Suppressor macrophage treated with lipopolysaccharide for 1 hour (primary cell): ENCODE measurements at places on chromosomes 13 and 19.

GRCh38 chr13:28340272-28340793 lies 154.6 kb downstream of the FLT1 start:
- DNase-seq: peak; percentile 57

DNA sequence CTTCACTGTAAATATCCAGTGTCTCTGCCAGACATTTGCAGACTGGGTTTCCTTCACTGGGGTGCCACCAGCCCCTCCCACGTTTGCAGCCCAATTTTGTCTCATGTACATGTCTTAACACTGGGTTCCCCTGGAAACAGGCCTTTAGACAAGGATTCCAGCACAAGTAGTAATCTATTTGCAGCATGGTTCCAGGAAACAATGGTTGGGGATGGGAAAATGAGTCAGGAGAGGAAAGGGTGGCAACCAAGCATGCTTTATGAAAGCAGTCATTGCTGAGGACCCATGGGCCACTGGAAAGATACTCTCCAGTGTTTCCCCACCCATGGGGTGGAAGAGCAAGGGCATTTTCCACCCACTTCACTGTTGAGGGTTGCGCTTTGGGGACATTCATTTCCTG lies 53.6 kb upstream of the FARP1 start:
- no peak for DNase-seq

GRCh38 chr13:43023289-43023963 lies at the start of gene DNAJC15:
DNAJC15 (plus strand) TSS chr13:43023586; CDS start chr13:43023627, 41 bp downstream.
- peak; percentile 88 for DNase-seq

- peak; percentile 82 for DNase-seq
These were observed 6.4 kb downstream of the GNA15 start for GRCh38 chr19:3142292-3142670.

- DNase-seq: no peak
These were observed 4.5 kb downstream of the IZUMO2 start for GRCh38 chr19:50158577-50158976.

DNA sequence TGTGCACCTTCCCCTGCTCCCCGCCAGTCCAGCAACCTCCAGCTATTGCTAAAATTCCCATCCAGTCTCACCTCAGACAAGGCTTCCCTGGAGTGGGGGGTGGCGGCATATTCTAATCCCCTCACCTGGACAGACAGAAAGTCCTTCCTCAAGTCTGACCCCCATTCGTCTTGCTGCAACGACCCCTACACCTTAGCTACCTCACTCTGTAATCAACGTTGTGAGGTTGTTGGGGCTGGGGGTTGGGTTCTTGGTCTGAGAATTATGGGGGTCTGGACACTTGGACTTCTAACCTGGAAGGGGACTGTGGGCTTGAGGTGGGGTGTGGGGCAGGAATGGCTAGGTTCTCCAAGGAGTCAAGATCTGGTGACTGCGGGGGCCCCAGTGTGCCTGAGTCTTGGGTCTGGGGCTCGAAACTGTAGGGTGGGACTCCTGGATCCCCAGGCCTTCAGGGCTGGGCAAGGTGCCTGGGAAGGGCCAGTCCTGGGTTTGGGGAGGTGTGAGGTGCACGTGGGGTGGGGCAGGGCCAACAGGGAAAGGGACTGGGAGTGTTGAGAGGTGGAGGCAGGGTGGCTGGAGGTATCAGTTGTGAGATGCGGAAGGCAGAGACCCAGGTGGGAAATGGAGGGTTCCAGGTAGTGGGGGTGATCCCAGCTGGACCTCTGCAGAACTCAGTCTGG lies 1.3 kb downstream of the FOXA3 start:
- DNase-seq: no peak

GRCh38 chr13:69264362-69265334 lies 843.0 kb upstream of the ATXN8OS start:
- DNase-seq: no peak

GRCh38 chr13:85608255-85608829 lies 190.9 kb downstream of the SLITRK6 start:
- no peak for DNase-seq

DNA sequence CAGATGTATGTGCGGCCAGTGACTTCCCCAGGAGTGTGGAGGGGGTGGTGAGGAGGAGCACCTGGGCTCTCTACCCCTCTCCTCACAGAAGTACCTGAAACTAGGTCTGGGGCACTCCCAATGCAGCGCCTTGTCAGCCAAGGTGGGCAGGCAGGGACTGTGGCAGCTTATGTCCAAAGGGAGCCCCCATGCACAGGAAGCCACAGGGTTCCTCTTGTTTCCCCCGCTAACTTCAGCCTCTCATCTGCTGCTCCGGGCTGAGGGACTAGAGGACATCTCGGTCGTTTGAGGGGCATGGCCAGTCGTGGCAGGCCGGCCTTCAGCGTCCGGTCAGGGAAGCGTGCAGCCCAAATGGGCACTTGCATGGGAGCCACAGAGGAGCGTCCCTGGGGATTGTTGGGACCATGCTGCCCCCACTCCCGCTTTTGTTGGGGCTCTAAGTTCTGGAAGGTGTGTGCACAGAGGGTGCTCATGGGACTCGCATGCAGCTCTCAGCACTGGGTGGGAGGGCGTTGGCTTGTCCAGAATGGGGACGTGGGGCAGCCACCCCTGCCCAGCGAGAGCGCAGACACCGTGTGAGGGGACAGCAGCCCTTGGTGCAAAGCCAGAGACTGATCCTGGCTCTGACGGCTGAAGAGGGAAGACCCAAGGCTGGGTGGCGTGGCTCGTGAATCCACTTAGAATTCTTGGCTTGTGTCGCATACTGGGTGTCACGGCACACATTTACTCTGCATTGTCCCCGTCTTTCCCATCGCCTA lies 16.6 kb upstream of the NPAS1 start:
- no peak for DNase-seq

DNA sequence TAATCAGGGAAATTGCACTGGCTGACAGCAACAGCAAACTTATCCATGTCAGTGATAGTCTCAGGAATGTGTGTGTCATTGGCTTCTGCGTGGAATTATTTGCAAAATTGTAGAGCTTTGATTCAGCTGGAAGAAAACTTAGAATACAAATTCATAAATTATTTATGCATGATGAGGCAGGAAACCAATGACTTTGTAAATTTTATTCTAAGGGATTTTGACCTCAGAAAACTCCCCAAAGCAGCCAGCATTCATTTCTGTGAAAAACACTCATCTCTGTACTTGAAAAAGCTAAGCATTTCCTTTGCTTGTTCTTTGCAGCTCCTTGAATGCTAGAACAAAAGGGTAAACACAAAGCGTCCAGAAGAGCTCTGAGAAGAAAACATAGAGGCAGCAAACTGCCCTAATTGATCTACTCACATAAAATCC lies 162.4 kb downstream of the DCT start:
- no peak for DNase-seq

- no peak for DNase-seq
These were observed 255.9 kb upstream of the STARD13 start for GRCh38 chr13:33541456-33541855.

- DNase-seq: no peak
These were observed 28.6 kb upstream of the SCEL start for GRCh38 chr13:77506874-77507273.

GRCh38 chr13:66483712-66484111 lies 746.4 kb downstream of the PCDH9 start:
- no peak for DNase-seq

DNA sequence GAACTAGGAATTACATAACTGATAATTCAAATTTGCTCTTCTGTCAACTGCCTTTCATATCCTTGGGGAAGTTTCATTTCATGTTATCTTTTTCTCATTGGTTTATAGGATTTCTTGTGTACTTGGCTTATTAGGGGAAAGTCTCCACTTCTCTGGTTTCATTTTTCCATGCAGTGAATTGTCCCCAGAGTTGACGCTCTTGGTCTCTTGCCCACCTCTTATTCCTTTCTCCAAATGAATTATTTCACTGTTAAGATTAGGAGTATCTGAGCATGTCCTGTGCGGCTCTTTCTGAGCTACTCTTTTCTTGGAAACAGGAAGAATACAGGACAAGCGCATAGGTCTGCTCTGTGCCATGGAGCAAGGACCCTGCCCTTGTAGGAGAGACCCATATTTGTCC lies 104.8 kb downstream of the POSTN start:
- DNase-seq: no peak

DNA sequence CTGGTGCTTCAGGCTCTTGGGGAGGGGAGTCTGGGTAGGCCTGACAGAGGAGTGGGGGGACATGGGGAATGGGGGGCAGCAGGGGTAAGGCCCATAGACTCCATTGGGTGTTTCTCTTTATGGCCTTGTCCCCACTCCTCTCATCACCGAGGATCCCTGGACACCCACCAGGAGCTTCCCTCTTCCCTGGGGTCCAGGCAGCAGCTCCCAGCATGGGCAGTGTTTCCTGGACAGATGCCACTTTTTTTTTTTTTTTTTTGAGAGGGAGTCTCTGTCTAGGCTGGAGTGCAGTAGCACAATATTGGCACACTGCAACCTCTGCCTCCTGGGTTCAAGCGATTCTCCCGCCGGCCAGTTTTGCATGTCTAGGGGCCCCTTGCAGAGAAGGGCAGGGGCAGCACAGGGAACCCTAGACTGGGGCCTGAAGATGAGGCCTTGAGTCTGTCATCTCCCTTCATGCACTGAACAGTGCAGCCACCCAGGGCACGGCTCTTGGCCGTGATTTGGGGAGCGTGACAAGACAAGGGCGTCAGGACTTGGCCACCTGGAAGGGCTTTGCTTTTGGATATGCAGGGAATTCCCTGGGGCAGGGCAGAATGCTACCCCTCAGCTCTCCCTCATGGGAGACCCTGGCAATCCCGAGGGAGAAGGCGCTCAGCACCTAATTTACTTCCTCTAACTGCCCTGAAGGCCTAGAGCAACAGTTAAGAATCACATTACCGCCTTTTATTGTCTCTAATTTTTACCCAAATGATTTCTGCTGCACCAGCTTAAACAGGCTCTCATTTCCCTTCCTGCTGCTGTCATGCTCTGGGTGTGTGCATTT lies 213.9 kb upstream of the ZNF536 start:
- DNase-seq: no peak

DNA sequence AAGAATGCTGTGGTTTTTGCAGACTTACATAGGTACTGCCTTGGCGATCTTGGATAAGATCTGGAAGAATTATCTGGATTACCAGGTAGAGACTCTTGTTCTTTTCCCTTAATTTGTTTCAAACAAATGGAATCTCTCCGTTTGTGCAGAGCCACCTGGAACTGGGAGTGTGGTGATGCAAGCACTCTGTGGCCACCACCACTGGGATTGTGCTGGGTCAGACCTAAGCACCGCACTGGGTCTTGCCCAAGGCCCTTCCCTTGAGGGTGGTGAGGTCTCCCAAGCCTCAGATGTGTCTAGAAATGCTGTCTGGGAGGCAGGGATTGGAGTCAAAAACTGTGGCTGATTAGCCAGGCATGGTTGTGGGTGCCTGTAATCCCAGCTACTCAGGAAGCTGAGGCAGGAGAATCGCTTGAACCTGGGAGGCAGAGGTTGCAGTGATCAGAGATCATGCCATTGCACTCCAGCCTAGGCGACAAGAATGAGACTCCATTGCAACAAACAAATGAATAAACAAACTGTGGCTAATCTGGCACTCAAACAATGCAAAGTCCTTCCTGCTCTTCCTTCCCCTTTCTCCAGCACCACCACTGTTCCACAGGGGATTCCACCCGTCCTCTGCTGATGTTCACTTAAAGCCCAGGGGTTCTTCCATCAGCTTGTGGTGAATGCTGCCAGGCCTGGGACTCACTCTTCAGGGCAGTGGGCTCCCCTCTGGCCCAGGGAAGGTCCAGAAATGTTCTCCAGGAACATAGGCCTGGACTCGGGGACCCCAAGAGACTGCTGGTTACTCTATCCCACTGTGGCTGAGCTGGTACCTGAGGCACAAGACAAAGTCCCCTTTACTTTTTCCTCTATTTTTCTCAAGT lies 10.8 kb upstream of the CEACAM1 start:
- peak; percentile 31 for DNase-seq

- no peak for DNase-seq
These were observed 634.7 kb downstream of the UQCRFS1 start for GRCh38 chr19:28578208-28578607.

DNA sequence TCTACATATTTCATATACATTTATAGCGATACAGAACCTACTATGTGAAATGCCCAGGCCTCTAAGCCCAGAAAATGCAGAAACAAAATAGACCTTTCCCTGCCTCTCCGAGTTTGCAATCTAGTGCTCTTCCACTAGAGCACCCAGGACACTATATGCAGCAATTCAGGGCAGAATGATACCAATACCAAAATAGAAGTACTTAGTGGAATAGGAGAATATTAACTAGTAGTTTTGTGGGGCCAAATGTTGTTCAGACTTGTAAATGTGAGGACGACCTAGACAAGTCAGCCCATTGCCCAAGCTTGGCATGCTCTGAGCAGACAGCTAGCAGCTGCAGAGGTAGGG lies 35.8 kb upstream of the FLT1 start:
- DNase-seq: no peak

DNA sequence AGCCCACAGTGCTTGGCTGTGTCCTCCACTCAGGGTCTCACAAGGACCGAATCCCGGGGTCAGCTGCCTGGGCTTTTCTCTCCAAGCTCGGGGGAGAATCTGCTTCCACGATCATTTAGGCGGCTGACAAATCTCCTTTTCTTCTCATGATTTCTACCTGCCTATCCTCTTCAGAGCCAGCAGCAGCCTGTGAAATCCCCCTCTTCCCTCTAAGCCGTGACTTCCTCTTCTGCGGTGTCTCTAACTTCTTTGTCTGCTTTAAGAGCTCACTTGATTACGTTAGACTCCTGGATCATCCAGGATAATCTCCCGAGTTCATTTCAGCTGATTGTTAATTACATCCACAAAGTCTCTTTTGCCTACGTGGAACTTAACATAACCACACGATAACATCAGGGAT lies 22.5 kb upstream of the ZNF845 start:
- no peak for DNase-seq

- DNase-seq: no peak
These were observed 2.2 kb downstream of the NAXD start for GRCh38 chr13:110617321-110618072.

DNA sequence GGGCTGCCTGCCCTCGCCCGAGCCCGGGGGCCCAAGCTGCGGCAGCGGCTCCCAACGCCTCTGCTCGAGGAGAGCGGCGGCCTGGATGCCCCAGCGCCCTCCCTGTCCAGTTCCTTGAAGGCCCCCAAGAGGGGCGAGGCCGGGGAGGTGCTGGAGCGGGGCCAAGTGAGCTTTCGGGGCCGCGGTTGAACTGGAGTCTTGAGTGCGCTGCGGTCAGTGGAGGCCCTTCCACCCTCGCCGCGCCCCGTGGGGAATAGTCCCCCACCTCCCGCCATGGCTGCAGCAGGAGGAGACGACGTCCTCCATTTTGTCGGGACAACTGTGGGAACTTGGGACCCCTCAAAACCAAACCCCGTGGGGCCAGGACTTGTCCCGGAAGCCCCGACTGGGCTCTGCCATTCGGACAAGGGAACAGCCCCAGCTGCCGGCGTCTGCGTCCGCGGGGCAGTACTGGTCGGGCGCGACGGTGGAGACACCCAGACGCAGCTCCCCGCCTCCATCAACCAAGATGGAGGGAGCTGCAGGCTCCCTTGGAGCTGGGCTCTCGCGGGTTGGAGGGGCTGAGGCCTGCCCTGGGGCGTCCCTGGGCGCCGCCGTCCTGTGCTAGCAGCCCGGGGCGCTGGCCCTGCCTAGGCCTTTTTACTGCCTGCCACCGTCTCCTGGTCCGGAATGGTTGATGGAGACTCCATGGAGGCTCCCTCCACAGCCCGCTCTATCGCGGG lies 736 bp upstream of the ZMYM5 start:
- DNase-seq: peak; percentile 43

GRCh38 chr19:9878511-9879196 lies 43.5 kb downstream of the PIN1 start:
- no peak for DNase-seq

GRCh38 chr19:47032171-47032811 lies 12.7 kb downstream of the NPAS1 start:
- no peak for DNase-seq
